Lung microvascular endothelial cell (primary cell): ENCODE measurements at places on chromosomes 6 and 20. TPM values are rescaled to one million over a fixed set of nuclear protein-coding genes. Genes with fewer than 3 reads are reported as not detected.

ESF1 gene
- total RNA-seq: 4.4 and 9.3 TPM in 2 replicates

CLIC5 gene
- under 0.01 TPM in 1 of 2 replicates, not detected in the other for total RNA-seq

CD93 gene
- total RNA-seq: 20.8 and 129 TPM in 2 replicates

DYNLT2 gene
- 0.22 and 0.60 TPM in 2 replicates for total RNA-seq

CLVS2 gene
- total RNA-seq: not detected in 2 replicates

SAMD3 gene
- total RNA-seq: not detected in 2 replicates

FOXS1 gene
- 0.20 and 0.22 TPM in 2 replicates for total RNA-seq

SEC23B gene
- 27.2 and 42.1 TPM in 2 replicates for total RNA-seq

LINC00237 gene
- not detected in 2 replicates for total RNA-seq

TSHZ2 gene
- 0.22 and 4.0 TPM in 2 replicates for total RNA-seq

CCDC170 gene
- under 0.01 TPM in 1 of 2 replicates, not detected in the other for total RNA-seq

RAB44 gene
- not detected in 2 replicates for total RNA-seq

RIMS1 gene
- 25.7 and 51.8 TPM in 2 replicates for total RNA-seq

SRSF12 gene
- total RNA-seq: under 0.01 TPM in 1 of 2 replicates, not detected in the other

UBD gene
- total RNA-seq: 29.2 and 39.0 TPM in 2 replicates

STMND1 gene
- not detected in 2 replicates for total RNA-seq
